ENCODE measurements at places on chromosomes 12 and 14.

- no peak for DNase-seq
These were observed 16.1 kb upstream of the SH2B3 start for GRCh38 chr12:111389635-111390034.

DNA sequence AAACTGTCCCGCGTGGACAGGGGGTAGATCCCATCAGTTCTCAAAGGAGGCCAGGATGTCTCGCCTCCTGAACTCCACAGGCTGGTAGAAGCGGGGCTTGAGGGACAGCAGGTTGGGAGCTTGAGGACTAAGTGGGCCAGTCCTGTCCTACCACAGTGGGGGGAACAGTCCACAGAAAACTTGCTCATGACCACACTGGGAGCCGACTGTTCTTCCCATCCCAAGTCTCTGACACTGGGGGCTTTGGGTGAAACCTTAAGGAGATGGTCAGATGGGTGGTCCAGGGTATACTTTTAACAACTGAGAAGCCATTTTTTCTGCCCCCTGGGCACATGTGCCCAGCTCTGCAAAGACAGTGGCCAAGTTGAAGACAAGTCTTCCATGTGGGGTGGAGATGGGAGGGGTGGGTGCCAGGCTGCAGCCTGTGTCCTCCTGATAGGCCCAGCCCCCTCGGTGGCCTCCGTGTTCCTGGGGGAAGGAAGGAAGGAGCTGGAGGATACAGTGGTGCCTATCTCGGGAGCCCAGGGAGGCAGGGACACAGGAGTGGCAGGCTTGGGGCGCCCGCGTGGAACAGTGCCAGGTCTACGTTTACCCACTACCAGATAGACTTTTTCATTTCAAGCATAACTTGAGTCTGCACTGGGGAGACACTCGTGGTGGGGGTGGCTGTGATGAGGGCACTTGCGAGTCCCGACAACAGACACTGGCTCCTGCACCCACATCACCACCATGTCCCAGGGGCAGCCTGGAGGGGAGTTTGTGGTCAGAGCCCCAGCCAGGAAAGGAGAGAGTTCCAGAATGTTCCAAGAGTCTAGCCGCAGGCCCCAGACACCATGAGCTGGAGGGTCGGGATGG is 14.7 kb downstream of the RHOF start:
- no peak for DNase-seq

DNA sequence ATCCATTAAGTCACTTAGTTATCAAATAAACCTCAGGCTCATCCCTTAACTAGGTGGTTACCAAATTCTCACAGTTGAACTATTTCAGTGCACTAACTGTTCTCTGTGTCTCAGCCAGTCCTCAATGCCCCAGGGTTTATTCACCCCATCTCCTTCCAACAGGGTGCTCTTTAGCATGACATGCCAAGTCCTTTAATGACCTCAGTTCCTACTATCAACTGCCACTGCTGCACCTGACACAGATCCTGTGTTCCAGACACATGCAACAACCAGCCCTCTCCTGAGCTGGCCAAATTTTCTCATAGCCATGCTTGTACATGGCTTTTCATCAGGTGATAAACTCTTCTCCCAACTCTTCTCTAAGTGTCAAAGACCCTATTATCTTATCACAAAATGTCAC is 80.0 kb downstream of the ATXN2 start:
- DNase-seq, result no peak

DNA sequence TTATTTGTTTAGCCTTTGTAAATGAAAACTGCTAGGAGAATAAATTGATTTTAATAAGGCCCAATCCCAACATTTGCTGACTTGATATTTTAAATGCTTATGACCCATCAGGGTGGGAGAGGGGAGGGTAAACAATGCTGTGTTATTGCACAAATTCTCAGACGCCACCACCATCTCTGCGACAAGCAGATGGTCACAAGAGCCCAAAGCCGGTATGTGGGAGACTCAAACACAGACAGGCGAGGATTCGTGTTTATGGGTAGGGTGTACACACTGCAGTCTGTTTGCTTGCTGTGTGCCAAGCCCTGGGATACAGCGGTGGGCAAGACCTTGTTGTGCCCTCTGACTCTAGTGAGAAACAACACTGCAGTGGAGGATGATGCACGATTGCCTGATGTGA is 39.2 kb upstream of the PWP1 start:
- DNase-seq, result no peak

GRCh38 chr14:64095620-64096019 is 198.6 kb downstream of the ESR2 start:
- peak; percentile 74 for DNase-seq

DNA sequence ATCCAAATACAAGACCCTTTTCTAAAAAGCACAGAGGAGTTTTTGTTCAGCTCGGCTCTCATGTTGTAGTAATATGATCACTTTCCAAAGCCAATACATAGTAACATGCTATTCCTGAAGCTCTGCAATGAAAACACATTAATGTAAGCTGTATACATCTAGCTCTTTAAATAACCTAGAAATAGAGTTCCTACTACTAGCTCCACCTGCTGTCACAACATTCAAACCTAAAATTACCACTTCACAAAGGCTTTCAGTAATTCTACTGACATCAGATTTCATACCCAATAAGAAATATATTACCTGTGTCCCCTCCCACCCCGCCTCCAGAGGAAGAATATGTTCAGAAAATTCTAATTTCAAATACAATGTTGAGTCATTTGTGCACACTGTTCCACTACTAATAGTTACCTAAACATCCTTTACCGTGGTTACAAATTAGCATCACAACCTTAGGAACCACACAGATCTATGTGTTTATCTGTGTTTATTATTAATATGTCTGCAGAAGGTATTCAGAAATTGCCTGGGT is 17.8 kb downstream of the EFCAB11 start:
- no peak for DNase-seq

DNA sequence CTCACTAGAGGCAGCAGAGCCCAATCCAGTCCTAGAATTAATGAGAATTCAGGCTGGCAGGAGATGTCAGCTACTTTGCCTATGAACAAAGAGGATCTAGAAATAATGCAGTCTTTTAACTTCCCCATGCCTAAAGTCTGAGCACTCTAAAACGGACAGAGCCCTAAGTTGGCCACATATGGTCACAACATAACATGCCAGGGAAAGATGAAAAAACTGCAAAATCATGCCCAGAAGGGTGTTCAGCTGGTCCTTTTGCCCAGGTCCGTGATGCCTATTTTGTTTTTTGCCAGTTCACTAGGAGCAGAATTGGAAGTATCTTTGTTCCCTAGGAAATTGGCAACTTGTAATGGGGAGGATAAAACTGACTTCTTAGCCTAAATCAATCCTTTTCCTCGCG is 20.3 kb upstream of the LMNTD1 start:
- no peak for DNase-seq

DNA sequence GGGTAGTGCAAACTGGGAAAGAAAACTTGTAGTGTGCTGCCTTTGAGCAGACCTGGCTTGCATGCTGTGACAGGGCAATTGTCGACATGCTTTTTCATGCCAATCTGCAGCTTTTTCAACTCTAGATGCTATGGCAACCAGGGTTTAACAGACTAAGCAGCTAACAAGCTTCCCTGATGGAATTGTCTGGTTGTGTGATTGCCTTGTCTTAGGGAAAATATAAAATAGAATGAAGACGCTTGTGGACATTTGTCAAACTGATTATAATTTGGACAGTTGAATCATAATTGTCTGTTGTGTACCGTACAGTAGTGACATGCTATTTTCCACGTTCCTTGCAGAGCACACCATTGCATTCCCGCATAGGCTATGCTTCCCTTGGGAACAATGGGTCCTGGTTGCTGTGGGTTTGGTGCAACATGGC is 113.0 kb downstream of the FOXG1 start:
- DNase-seq, result no peak

DNA sequence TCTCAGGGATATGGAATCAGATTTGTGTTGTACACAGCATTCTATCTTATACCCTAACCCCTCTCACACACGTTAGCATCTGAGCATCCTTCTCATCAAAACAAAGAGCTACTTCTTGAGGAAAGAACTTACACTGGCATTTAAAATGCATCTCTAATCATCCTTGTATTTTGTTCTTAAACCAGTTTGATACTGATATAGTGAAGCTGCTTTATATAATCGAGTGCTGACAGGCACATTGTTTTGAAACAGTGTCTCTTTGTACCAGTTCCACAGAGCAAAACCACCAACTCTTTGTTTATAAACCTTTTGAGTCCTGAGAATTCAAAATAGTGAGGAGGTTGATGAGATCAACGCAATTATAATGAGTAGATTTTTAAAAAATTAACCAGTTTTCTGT is 8.8 kb downstream of the GPR33 start:
- DNase-seq, result peak; percentile 21

DNA sequence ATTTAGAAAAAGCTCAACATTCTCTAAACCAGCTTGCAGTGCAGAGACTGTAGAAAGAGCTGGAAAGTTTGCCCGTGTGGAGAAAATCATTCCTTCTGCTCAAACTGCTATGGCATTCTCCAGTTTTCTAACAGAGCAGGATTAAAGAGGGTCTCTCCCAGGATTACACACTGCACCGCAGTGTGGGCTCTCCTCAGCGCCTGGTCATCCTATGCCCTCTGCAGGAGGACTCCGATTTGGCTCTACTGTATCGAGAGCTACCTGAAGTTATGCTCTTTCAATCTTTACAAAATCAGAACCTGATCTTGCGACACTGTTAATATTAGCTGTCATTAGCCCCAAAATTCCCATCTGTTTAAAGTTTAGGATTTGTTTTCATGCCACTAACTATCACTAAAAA is 33.0 kb downstream of the BHLHE41 start:
- DNase-seq, result peak; percentile 9

GRCh38 chr12:31407562-31407961 is 81.6 kb upstream of the SINHCAF start:
- no peak for DNase-seq

DNA sequence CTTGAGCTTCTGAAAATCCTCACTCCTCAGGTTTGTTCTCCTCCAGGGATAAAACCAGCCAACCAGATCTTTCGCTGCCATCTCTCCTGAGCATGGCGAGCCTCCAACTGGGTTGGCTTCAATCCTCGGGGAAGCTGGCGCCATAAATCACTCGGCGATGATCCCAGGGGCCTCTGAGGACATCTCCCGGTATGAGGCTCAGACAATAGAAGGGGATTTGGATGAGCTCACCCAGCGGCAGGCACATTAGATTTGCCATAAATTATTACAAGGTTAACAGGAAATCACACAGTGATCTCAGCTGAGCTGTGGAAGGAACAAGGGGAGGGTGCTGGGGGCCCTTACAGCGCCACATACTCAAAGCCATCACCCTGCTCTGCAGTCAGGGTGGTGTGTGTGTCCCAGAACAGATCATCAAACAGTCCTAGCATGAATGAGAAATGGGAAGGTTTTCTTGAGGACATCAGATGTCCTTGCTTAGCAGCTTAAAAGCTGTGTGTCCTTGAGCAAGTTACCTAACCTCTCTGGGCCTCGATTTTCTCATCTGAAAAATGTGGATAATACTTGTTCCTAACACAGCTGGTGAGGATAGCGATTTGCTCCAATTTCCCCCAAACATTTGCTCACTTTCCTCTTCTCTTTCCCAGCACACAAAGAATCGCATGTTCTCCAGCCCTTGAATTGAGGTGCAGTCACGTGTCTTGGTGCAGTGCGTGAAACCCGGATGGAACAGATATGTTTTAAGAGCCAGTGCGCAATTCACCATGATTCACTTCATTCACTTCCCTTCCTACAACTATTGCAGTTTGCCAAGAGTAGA is 142.8 kb downstream of the SCARB1 start:
- peak; percentile 87 for DNase-seq

DNA sequence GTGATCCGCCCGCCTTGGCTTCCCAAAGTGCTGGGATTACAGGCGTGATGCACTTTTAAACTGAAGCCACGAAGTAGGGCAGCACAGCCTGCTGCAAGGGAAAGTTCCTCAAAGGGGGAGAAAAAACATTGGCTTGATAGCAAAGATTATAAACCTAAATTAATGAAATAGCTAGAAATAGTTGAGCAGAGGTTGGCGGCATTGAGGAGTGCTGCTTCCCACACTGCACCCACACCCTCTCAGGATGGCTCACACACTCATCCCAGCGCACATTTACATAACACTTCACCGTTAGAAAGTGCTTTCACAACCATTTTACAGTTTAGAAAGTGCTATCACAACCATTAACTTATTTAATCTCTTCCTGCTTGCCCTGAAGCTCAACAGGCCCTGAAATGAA is 44.4 kb upstream of the TCL1A start:
- DNase-seq, result no peak

GRCh38 chr12:4118017-4118510 is 155.5 kb upstream of the CCND2 start:
- DNase-seq, result peak; percentile 46

GRCh38 chr14:36214476-36215216 is 38.1 kb upstream of the PTCSC3 start:
- no peak for DNase-seq

DNA sequence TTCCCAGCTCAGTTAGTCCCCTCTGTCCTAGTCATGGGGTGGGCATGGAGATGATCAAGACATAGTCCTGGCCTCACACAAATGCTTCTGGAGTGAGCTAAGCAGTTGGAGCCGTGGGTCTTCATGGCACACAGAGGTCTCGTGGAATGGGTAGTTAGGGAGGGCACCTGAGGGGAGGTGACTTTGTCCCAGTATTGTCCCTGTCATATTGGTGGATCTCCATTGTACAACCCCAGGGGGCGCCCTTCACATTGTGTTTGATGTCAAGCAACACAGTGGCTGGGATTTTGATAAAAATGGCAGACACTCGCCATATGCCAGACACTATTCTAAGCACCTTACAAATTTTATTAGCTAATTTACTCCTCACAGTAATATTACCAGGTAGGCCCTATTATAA is 175.4 kb upstream of the LHX5 start:
- no peak for DNase-seq

DNA sequence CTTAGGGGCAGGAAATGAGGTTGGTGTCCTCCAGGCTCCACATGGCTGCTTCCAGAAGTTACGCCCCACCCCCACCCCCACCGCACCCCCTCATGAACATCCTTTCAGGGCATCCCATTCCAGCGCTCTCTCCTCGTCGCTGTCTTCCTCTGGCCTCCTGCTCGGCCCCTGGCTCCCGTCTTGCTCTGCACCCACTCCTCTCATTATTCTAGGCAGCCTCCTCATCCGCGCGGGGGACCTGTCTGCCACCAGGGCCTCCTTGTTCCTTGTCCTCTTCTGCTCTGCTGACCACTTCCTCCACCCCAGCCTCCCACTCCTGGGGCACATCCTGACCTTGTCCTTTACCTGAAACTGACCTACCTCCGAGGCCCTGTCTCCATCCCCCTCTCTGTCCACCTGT is 29.8 kb upstream of the PLEKHG6 start:
- no peak for DNase-seq

DNA sequence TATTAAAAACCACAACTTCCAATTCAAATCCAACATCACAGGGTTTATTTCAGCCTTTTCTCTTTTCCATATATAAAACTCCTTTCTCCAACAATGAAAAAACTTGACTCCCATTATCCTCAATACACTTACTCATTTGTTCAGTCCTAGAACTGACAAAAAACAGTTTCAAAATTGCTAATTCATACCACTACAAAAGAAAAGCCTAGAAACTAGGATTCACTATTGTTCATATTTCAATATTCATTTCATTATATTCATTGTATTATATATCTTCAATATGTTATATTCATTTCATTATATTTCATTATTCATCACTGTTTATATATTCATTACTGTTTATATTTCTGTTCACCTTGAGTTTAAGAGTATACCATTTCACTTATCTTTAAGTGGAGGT is 85.8 kb downstream of the NUMB start:
- no peak for DNase-seq

- peak; percentile 38 for DNase-seq
These were observed 124.6 kb downstream of the TTC7B start for GRCh38 chr14:90691627-90692026.
